ENCODE measurements at places on chromosomes 12 and 14.

DNA sequence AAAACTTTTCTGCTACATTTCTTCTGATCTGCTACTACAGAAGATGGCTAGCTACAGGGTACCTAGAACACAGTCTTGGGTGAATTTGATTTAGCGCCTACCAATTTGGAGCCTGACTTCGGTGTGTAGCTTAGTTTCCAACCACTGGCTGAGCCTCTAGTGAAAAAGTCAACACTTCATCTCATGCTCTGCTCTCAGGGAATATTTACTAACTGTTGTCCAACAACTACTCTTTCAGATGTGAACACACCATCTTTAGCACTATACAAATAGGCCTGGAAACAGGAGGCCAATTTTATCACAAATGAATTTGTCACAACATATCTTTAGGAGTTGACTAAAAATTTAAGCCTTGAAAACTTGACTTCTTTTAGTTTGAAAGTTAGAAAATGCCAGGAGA lies 167.9 kb downstream of the NELL2 start:
- DNase-seq, result no peak

DNA sequence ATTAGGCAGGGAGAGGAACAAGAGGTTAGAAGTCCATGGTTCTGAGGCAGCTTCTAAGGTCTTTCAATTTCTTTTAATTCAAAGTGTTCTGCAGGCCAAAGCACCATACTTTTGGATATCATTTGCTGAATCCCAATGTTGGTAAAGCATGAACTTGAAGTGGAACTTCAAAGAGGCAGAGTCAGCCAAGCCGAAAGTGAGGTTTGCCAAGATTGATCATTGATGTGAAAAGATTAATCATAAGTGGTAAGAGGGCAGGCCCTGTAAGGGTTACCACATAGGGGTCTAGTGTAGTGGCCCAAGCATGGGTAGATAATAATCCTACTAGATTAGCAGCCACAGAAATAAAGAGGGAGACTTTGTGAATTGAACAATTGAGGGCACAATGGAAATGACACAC lies 191.7 kb upstream of the DIO2 start:
- DNase-seq, result no peak

- DNase-seq, result no peak
Observed at GRCh38 chr12:17371491-17372215, 718.3 kb downstream of the RERGL start.

DNA sequence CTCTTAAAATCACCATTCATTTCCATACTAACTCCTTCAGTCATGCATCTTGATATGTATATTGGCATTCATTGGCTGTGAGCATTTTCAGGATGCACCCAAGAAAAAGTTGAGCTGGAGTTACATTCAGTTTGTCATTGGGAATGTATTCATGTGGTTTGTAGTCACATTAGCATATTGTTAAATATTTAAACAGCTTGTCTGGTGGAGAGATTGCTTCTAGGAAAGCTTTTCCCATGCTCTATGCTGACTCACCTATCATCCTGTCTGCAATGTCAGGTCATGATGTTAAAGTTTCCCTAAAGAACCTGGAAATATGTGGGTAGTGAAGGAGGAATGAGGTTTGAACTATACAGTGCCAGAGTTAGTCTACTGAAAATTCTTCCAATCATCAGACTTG lies 583.6 kb downstream of the GALC start:
- no peak for DNase-seq

- no peak for DNase-seq
Observed at GRCh38 chr14:60884134-60884533, 96.7 kb downstream of the TRMT5 start.

- no peak for DNase-seq
Observed at GRCh38 chr14:29311983-29312382, 545.4 kb downstream of the FOXG1 start.

- DNase-seq, result no peak
Observed at GRCh38 chr14:25001601-25002000, 48.3 kb downstream of the STXBP6 start.

DNA sequence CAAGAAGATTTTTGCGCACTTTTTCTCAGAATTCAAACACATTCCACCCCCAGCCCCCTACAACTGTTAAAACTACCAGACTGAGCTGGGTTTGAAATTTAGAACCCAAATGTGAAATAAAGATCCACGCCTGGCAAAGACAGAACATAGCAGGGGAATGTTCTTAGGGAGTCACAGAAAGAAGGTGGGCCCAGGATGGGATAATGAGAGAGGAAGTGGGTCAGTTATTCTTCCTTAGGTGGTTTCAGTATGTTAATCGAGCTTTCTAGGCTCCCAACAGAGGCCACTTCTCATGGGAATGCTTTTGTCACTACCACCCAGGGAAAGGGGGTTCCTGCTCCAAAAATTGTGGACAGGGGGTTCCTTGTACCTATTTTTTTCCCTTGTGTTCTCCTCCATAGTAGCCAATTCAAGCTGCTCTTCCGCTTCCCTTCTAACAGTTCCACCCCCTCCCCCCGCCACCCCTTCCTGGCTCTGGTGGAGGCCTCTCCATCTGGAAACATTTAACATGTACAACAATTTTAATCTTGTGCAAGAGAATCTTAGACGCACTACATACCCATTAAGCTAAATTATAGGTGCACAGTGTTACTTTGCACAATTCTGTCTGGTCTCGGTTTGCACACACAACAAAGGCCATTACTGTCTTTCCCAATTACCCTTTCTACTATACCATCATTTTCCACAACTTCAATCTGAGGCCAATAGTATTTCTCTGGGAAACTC lies 218.1 kb downstream of the MON2 start:
- no peak for DNase-seq

DNA sequence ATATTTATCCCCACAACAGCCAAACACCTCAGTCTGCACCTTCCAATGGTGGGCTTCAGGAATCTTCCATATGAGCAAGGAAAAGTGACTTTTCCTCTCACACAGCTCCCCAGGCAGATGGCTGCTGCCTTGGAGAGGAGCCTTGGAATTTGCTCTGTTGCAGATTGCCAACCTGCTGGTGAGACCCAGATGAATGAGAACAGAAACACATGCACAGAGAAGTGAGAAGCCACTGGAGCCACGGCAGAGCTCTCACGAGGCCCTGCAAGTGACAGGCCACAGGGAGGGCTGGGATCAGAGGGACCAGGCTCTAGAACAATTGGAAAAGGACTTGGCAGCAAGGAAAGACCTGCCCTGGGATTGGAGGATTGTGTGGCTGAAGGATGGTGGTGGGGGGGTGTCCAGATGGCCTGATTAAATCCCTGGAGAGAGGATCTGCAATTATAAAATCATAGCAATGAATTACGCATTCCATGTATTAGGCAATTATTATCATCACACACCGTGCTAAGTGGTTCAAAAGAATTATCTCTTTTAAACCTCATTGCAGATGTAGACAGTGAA lies 84.9 kb upstream of the PWP1 start:
- no peak for DNase-seq

- DNase-seq, result no peak
Observed at GRCh38 chr12:112305951-112306350, 76.3 kb downstream of the HECTD4 start.

DNA sequence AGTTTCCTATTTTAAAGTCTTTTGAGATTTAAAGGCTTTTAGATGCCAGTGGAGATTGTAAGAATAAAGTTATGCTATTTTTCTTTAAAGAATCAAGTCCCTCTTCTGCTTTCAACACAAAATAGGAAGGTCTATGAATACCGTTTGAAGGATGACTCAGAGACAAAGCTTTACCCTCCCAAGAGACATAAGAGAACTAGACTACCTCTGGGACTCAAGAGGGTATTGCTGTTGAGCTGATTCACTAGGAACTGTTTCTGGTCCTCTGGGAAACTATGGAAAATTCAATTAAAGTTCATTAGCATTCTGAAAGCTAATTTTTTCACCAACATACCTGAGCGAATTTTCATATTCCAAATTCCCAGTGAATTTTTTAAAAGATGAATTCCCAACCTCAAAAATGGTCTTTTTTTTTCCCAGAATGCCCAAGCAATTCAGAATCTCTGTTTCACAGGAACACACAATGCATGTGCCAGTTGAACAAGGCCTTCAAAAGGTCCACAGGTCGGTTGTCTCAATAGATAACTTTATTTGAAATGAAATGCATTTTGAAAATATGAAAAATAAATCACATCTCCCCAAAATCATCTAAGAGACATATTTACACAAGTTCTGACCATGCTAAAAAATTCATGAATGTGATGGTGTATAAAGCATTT lies 6.5 kb downstream of the PHLDA1 start:
- DNase-seq, result no peak

- DNase-seq, result no peak
Observed at GRCh38 chr12:91261820-91262676, 79.4 kb upstream of the DCN start.

DNA sequence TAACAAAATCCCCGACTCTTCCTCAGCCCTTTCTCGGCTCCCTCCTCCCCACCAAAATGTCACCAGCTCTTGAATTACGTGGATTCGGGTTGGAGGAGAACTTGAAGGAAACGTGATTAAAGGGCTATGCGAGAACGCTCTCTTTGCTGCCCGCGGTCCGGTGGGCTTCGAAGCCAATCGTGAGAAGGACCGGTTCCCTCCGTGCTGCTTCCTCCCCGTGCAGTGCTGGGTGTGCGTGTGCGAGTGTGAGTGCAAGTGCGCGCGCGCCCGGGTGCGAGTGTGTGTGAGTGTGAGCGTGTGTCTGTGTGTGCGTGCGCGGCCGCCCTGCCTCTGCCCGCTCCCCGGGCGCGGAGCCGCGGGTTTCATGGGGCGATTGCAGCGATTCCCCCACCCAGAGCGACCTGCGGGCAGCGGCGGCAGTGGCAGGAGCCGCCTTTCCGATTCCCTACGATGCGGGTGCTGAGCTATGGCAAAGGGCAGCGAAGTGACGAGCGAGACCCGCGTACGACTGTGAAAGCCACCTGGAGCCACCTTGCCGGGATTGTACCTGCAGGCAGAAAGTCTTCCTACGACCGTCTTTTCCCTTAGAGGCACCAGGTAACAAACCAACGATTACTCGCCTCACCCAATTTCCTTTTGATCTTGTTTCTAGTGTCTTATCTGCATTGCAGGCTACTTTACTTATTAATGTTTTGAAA lies 1.4 kb downstream of the LRFN5 start:
- DNase-seq, result no peak

GRCh38 chr14:60204104-60204842 lies 39.1 kb upstream of the DHRS7 start:
- DNase-seq, result no peak

DNA sequence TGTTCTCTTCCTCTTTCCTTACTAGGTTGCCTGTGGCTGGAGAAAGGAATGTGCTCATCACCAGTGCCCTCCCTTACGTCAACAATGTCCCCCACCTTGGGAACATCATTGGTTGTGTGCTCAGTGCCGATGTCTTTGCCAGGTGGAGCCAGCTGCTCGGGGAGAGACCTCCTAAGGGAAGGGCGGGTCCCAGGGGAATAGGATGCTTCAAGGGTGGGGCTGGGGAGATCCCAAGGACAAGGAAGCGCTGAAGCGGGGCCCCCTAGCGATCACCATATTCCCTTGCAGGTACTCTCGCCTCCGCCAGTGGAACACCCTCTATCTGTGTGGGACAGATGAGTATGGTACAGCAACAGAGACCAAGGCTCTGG lies 10.2 kb downstream of the MARS1 start:
- no peak for DNase-seq

DNA sequence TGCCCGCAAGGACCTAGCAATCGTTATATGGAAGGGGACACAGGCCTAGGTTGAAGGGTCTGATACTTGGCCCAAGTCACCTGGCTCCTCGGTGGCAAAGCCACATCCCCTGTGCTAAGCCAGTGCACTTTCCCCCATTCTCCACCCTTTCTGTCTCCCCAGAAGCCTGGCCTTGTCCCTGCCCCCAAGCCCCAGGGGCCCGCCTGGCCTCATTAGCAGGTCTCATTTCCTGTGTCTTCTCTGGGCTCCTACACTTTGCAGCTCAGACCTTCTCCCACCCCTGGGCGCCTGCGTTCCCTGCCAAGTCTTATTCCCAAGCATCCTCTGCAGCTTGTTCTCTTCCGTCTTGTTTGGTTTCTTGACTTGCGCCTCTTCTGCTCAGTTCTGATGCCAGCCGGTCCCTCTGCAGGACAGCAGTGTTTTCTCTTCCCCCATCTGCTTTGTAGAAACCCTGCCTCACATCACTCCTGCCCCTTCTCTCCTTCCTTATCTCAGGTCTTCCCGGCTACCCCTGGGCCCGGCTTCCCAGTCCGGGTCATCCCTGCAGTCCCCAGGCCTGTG lies 66.7 kb downstream of the SLC24A4 start:
- DNase-seq, result peak; percentile 13

All from activated T-cell treated with anti-CD3 and anti-CD28 coated beads, Interleukin-2, amount 50 U/mL, for 24 hours (primary cell).